Activated T-cell treated with anti-CD3 and anti-CD28 coated beads, Interleukin-2, amount 50 U/mL, for 72 hours (primary cell): ENCODE measurements at places on chromosomes 4 and X. TPM values are rescaled to one million over a fixed set of nuclear protein-coding genes. Genes with fewer than 3 reads are reported as not detected.
A peak's percentile ranks its signal among the peaks of the same experiment; 100 is the strongest.

The NKX6-1 gene
- not detected for total RNA-seq

The NPY2R gene
- not detected for total RNA-seq

DNA sequence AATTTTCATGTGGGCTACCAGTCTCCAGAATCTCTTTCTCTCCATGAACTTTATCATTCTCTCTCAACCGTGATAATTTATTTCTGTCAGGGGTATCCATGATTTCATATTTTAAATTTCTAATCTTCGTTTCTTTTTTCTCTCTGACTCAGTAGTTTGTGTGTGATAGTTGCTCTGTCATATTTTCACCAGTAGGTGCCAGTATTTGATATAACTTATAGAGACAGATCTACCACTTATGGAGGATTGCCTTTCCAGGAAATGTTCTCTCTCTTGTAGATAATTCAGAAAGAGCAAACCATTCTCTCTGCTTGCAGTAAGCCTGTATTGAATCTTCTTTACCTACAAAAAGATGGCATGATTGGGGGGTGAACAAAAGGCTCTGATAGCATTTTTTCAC, 79.3 kb upstream of the DYNLT3 start:
- no peak for DNase-seq

GRCh38 chr4:35730414-35730813, 513.9 kb downstream of the ARAP2 start:
- DNase-seq = no peak

The MAGEB17 gene
- total RNA-seq = not detected

- no peak for DNase-seq
Observed at GRCh38 chrX:140149761-140150160, 184.4 kb upstream of the CXorf66 start.

- DNase-seq = peak; percentile 35
Observed at GRCh38 chr4:153438916-153439756, 27.0 kb upstream of the TMEM131L start.

GRCh38 chr4:8291036-8291682, 21.6 kb downstream of the HTRA3 start:
- no peak for DNase-seq

DNA sequence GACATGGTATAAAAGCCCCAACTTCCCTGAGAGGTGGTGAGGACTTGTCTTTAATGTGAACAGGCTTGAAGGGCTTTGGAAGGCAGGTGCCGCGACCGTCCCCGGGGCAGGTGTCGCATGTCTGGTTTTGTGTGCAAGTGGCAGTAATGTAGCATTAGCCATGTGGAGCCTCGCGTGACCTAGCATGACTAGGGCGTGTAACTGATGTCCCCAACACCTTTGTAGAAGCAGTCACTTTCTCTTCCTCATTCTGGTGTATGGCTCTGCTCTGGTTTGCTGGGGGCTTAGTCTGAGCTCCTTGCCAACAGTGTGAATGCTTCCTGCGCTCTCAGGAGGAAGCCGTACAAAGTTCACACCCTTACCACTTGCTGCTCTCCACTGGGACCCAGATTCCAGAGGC, 145.7 kb downstream of the AMMECR1 start:
- DNase-seq = no peak

DNA sequence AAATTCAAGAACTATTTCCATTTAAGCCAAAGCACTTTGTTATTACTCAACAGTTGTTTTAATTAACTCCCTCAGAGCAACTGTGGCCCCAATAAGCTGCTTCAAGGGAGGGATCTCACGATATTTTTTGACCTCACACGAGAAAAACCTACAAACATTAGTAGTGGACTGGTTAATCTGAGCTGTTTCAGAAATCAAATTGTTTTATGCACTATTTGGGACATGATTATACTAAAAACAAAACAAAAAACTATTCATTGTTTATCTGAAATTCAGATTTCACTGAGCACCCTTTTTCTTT, 74.3 kb downstream of the DCHS2 start:
- DNase-seq = no peak

- DNase-seq = peak; percentile 57
Observed at GRCh38 chr4:2009651-2010233, 968 bp upstream of the NELFA start.

The MMRN1 gene
- total RNA-seq = not detected

The ARAF gene
- 97.5 TPM for total RNA-seq

The TCEAL4 gene
- 12.9 TPM for total RNA-seq

The ATP1B4 gene
- total RNA-seq = not detected

DNA sequence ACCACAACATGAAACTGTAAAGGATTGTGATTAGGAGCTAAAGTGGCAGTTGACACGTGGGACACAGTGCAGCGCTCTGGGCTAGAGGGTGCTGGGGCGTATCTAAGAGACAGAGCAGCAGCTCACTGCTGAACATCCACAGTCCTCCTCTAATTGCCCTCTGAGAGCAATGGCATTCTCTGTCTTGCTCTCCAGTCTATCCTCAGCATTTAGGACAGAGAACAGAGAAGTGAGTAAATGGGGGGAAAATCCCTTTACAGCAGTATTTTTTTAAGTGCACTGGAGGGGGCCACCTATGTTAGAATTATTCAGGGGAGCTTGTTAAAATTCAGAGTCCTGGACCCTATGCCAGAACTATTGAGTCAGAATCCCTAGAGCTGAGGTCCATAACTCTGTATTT, 4.2 kb upstream of the TMEM154 start:
- no peak for DNase-seq

DNA sequence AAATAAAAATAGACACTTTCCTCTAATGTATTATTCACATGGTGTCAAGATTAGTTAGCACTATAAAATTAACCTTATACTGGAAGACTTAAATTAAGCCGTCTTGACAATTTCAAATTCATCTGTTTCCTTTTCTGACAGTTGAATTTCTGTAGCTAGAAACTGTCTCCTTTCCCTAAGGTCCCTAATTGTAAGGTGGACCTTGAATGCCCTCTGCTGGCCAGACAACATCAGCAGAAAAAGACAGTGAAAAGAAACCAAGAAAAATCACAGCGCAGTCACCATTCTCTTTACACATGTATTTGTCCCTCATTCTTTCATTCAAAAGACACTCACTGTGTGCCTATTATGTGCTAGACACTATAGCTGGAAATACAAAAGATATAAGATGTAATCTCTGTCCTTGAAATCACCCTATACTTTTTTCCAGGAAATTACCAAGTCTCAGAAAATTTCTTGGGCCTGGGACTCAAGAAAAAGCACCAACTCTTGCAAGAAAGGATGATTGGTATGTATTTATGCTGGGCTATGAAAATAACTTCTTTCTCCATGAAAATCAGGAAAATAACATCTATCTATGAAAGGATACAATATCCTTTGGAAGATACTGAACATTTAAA, 32.7 kb upstream of the AMBN start:
- peak; percentile 46 for DNase-seq

DNA sequence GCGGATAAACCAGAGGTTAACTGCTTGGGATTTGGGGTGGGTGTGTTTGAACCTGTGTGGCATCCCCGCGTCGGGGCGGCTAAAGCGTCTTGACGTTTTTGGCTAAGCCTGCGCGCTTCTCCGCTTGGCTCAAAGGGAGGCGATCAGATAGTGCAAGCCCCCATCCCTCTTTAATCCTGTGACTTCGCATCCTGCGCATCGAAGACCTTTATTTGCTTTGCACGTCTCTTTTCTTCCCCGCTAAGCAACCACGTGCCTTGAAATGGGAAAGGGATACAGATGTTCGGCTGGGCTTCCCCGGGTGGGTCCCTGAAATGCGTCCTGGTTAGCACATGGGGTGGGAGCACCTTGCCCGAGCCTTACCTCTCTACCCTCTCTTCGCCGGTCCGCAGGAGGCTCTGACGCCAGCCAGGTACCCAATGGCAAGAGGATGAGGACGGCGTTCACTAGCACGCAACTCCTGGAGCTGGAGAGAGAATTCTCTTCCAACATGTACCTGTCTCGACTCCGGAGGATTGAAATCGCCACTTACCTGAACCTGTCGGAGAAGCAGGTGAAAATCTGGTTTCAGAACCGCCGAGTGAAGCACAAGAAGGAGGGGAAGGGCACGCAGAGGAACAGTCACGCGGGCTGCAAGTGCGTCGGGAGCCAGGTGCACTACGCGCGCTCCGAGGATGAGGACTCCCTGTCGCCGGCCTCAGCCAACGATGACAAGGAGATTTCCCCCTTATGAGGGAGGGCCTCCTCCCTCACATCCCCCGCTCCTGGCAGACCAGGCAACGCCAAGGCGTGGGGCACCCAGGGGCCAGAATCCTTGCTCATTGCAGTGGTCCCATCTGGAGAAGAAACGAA, 1.5 kb downstream of the GSX2 start:
- DNase-seq = peak; percentile 5

GRCh38 chrX:133685822-133686221, 270.5 kb upstream of the GPC4 start:
- DNase-seq = no peak

DNA sequence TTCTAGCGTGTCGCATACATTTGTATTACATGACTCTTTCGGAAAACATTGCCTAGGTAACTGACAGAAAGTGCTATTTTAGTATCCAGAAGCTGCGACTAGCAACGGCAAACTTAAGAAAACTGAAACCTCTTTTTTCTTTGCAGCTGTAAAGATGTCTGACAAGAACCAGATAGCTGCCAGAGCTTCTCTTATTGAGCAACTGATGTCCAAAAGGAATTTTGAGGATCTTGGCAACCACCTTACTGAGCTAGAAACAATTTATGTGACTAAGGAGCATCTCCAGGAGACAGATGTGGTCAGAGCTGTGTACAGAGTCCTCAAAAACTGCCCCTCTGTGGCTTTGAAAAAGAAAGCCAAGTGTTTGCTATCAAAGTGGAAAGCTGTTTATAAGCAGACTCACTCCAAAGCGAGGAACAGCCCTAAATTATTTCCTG, 9.4 kb downstream of the TCEANC start:
- DNase-seq = no peak

- no peak for DNase-seq
Observed at GRCh38 chr4:127558088-127558487, 74.7 kb upstream of the INTU start.

- no peak for DNase-seq
Observed at GRCh38 chrX:113726009-113726408, 857.9 kb upstream of the HTR2C start.

- no peak for DNase-seq
Observed at GRCh38 chrX:30795981-30796958, 92.8 kb downstream of the TAB3 start.

DNA sequence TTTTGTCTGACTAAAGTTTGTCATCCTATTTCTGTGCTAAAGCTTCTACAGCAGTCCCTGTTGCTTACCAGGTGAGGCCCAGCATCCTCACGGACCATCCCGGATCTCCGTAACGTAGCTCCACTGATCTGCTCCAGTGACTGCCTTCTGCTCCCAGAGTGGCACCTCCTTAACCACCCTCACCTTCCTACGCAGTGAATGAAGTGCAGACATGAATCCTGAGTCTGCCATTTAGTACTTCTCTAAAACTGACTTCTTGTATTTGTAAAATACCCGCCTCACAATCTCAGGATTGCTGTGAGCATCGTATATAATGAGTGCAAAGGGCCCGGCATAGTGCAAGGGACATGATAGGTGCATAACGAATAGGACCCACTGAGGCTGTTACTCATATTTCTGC, 27.7 kb upstream of the ACSL1 start:
- DNase-seq = no peak

GRCh38 chrX:5780821-5781220, 447.8 kb downstream of the NLGN4X start:
- DNase-seq = no peak

DNA sequence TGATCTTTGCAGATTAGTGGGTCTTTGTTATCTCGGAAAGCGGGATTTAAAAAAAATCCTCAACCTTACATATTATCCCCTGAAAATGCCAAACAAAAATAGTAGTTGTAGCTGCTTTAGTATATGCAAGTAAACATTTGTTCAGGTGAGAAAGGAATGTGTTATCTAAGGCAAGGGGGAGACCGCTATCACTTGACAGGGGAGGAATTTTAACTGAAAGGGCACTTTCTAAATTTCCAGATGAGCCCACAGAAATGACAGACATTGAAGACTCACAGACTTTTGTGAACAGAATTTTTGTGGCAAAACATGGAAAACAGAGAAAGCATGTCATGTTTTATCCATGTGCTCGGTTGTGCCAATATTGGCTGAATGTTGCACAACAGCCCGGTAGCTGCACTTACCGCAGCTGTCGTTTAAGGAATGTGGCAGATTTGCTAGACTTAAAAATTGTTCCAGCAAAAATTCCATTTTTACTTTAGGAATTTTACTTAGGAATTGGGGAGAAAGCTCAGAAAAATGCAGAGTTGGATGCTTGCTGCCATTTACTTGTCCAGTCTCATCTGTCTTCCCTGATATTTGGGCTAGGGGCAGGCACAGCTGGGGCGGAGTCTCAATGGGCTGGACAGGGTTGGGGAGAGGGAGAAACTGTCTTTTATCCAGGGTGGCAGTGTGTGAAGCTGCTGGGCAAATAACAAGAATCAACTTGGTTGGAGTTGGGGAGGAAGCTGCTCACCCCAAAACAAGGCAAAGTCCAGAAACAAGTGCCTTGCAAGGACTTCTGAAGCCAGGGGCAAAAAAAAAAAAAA, 94.6 kb upstream of the RPS6KA3 start:
- no peak for DNase-seq

The ARMCX1 gene
- 3.3 TPM for total RNA-seq

The ADGRG2 gene
- 0.12 TPM for total RNA-seq

The SSX4 gene
- not detected for total RNA-seq

GRCh38 chr4:52366621-52367020, 292.5 kb downstream of the USP46 start:
- DNase-seq = no peak

GRCh38 chr4:75916091-75916661, 13.9 kb upstream of the PPEF2 start:
- DNase-seq = peak; percentile 19

GRCh38 chr4:127141856-127142255, 490.9 kb upstream of the INTU start:
- no peak for DNase-seq

GRCh38 chr4:138047290-138047689, 194.9 kb downstream of the SLC7A11 start:
- no peak for DNase-seq
